ENCODE measurements at places on chromosomes 2 and 18.

GRCh38 chr18:46322941-46323340 is 218.8 kb downstream of the HAUS1 start:
- no peak for DNase-seq

- DNase-seq, result no peak
These were observed 408.8 kb downstream of the GALNT13 start for GRCh38 chr2:154280543-154280942.

DNA sequence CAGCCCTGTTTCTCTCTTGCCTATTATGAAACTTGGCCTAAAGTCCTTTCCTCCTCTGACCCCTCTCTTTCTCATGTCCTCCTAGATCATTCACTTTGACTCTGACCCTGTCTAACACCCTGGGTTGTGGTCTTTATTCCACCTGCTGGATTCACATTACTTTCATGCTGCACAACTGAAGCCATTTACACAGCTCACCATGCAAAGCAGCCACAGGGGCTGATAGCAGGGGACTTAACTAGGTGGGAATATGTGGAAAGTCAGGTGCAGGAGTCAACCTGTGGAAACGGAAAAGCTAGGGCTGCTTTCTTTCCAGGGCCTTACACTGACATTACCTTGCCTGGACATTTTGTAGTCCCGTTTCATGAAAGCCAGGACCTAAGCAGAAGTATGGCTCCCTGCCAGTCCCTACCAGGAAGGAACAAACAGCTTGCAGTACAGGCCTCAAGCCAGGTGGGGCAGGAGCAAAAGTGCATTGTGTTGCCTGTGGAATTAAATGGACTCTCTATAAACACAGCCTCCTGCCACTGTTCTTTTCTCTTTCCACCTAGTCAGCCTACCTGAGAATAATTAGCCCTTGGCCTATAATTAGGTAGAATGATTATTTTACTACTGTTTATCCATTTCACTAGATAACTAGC is 11.8 kb downstream of the MAPRE3 start:
- DNase-seq, result no peak

- DNase-seq, result no peak
These were observed 24.8 kb downstream of the LPIN2 start for GRCh38 chr18:2987876-2988790.

GRCh38 chr2:71129114-71129901 is 721 bp downstream of the MCEE start:
- no peak for DNase-seq

DNA sequence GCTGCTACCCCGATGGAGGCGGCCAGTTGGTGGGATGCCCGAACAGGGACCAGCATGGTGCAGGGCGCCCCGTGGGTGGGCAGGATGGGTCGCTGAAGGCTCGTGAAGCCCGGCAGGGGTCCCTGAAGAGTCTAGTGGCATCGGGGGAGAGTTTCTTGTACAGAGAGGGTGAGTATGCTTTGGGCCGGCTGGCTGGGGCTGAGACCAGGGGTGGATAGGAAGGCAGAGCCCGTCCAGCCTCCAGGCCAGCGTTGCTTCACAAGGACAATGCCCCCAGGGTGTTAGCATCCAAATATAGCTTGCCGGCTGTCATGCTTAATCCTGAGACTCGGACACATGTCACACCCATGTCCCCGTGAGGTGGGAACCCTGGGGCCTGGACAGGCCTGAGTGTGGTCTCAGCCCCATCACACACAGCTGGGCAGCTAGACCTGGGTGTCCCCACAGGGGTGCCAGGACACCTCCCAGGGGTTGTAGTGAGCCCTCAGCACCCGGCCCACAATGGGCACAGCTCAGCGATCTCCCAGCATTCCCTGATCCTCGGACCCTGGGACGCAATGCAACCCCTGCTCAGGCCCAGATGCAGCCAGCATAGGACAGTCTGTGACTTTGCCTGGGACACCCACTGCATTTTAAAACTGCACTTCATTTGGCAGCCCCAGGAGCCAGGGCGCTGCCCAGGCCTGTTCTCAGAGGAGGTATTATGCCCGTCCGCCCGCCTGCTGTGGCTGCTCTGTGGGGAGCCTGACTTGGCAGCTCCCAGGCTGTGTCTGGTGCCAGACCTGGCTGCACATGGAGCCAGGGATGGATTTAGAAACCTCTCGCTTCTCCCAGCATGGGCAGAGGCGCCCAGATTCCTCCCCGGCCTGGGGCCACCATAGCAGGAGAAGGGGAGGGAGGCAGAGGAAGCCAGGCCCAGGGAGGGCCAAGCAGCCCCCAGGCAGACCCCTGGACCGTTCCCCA is 36.4 kb downstream of the RAMP1 start:
- no peak for DNase-seq

GRCh38 chr2:29900971-29901633 is 20.3 kb downstream of the ALK start:
- DNase-seq, result no peak

DNA sequence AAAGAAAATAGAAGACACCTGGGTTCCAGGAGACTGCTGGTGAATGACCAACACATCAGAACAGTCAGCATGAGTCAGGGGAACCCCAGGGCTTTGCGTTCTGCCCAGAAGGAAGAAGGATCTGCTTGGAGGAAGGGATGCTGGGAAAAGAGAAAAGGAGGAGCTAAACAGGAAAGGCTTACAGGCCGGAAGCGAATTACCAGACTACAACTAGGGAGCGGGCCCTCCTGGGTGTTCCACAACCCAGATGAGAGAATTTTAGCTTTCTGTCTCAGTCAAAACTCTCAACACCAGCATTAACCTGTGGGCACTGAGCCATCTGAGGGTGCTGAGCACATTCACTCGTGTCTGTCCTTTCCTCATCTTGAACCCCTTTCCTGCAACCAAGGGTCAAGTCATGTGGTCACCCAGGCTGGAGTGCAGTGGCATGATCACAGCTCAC is 19.2 kb downstream of the CDC42EP3 start:
- no peak for DNase-seq

GRCh38 chr2:179171371-179171770 is 93.3 kb downstream of the SESTD1 start:
- no peak for DNase-seq

DNA sequence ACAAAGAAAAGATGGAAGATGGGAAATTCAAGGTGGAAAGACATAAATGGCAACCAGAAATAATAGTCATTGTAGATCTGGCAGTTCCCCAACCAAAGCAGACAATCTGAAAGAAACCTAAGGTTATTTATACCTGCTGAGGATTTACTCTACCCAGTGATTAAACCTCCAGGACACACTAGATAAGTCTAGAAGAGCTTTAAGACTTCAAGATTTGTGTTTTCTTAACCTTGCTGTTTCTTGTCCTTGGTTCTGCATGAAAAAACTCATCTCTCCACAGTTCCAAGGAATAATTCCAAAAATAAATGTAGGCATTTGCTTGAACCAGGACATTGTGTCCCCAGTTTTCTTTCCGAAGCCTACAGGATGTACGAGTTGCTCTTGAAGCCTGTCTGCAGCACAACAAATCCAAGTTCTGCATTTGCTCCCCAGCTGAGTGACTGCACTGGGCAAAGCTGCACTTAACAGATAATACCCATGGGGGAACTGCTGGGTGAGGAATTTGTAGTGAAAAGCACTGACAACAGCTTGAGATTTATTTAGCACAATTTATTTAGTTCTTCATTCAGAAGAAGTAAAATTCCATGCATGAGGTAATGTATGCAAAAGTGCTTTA is 19.8 kb downstream of the DTNA start:
- DNase-seq, result no peak

DNA sequence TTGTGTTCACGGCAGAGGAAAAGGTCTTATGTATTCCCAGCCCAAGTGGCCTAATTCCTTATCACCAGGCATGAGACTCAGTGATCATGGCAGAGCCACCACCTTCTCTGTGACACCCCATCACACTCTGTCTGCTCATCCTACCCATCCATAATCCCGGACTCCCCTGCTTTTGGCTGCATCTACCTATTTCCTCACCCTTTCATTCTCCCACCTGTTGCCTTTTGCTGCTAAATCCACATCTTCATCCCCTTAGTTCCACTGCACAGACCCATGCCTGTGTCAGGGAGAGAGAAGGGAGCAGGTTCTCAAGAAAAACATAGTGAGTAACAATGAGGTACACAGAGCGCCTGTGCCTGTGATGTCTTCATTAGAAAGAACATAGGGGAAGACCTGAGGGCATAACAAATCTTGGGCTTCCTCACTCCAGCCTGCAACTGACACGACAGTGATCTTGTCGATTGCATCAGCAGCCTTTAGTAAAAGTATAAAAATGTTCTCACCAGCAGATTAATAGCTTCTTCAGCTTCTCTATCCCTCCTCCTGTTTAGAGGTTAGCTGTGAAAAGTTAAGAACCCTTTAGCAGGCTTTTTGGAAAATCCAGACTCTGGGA is 246.5 kb upstream of the SPRED2 start:
- DNase-seq, result no peak

GRCh38 chr2:11870584-11870983 is 124.2 kb downstream of the LPIN1 start:
- no peak for DNase-seq

DNA sequence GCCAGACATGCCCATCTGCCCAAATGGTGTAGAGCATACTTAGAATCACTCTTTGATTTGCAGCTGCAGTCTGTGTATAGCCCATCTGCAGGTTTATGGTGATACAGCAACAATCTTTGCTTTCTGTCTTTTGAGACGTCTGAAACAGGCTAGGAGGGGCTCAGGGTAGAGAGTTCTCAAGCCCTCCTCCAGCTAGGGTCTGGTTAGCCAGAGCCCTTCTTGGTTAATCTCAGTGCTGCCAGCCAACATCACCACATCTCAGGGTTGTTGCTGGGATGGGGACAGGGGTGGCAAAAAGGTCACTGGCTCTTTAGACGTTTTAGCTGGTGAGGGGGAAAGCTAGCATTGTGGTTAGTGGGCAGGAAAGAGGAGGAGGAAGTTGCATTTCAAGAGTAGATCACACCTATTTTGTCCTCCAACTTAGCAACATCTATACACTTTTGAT is 136.6 kb upstream of the ACAA2 start:
- DNase-seq, result no peak

DNA sequence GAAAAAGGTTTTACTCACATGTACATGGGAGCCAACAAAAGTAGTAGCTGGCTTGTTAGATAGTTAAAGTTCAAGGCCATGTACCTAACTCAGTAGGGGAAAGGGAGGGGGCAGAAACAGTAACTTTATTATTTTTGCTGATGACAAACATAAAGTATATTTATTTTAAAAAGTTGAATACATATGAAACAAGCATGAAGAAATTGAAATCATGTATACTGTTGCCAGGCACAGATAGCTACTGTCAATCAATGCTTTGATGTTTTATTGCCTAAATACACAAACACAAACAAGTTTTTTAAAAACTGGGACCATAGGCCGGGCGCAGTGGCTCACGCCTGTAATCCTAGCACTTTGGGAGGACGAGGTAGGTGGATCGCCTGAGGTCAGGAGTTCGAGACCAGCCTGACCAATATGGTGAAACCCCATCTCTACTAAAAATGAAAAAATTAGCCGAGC is 7.6 kb upstream of the PSD4 start:
- no peak for DNase-seq

DNA sequence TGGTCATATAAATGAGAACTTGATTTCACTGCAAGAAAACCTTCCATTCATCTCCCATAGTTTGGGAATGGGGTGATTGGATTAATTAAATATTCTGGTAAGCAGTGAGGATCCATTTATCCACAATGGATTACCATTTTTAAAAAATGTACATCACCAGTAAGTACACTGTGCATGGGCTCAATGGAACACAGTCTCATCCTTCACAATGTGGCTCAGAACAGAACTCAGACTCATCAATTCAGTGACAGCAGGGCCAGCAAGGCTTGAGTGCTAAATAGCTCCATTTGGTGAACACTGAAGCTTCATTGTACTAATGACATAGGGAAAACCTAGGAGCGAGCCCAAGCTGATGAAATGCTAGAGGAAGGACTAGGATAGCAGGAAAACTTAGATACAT is 223.8 kb downstream of the CMPK2 start:
- DNase-seq, result no peak

DNA sequence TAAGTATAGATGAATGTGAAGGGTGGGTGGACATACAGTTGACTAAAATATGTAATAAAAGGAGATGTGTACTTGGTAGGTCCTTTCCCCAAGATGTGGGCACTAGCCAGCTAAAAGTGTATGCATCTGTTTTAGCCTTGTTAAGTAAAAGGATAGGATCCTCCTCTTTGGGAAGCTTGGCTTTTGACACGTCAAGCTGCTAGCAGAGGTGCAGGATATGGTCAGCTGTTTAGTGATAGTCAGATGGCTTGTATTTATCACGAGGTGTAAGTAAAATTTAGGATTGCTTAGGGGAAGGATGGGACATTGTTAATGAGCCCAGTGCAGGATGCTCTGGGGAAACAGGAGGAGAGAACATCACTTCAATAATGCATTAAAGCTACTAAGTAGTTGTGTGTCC is 1.5 kb downstream of the MFSD6 start:
- no peak for DNase-seq

DNA sequence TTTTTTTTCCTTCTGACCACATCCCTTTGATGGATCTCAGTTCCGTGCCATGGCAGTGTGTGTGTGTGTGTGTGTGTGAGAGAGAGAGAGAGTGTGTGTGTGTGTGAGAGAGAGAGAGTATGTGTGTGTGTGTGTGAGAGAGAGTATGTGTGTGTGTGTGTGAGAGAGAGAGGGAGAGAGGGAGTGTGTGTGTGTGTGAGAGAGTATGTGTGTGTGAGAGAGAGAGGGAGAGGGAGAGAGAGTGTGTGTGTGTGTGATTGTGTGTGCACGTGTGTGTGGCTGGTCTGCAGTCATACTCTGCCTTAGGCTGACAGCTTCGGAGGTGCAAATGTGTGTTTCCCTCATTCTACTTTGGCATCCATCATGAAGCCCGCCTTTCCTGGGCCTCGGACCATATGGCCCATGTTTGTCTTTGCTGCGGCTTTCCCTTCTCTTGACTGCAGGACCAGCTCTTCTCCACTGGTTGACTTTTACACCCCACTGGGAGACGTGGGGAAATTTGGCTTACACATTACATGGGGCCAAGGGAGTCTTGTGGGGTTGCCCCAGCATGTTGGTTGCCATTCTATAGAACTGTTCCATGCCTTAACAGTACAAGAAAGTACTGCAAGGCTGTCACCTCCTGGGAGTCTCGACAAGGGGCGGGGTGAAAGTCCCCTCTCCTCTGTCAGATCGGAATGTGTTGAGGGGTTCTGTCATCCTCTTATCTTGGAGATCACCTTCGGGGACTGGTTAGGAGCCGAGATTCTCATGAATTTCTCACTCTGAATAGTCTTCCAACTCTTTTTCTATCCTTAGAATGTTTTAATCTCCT is 21.6 kb downstream of the TSN start:
- DNase-seq, result no peak

DNA sequence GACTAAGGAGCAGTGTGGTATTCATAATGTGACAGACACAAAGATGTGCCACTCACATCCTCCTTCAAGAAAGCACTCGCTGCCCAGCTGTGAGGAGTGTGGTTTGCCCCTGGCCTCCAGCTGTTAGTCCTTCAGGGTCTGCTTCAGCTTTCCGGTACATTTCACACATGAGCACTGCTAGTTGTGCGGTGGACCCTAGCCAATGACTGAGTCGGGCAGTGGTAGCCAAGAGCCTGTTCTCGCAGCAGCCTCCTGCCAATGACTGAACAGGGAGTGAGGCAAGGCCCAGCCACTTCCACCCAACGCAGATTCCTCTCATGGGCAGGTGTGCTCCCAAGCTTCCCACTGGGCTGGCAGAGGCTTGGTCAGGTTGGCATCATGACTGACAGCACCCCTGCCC is 254.3 kb downstream of the RBM43 start:
- DNase-seq, result no peak

GRCh38 chr18:39966275-39966674 is 1988.8 kb upstream of the PIK3C3 start:
- no peak for DNase-seq

GRCh38 chr18:12604445-12605007 is 53.4 kb downstream of the SPIRE1 start:
- DNase-seq, result no peak

GRCh38 chr2:234373060-234373459 is 123.8 kb downstream of the ARL4C start:
- no peak for DNase-seq

- DNase-seq, result no peak
These were observed 11.9 kb upstream of the TMEM182 start for GRCh38 chr2:102749938-102750337.
